Smooth muscle cell of the coronary artery (primary cell): ENCODE measurements at places on chromosomes 7 and 10. TPM values are rescaled to one million over a fixed set of nuclear protein-coding genes. Genes with fewer than 3 reads are reported as not detected.

PARD3 gene
- 34.9 and 41.4 TPM in 2 replicates for total RNA-seq

ANXA11 gene
- total RNA-seq, result 45.7 and 51.5 TPM in 2 replicates

ACTR3C gene
- 0.12 and 0.15 TPM in 2 replicates for total RNA-seq

ZNF679 gene
- total RNA-seq, result not detected in 2 replicates

SCIN gene
- 0.23 and 0.75 TPM in 2 replicates for total RNA-seq

ITGA8 gene
- total RNA-seq, result 1.5 and 17.6 TPM in 2 replicates

HOXA5 gene
- not detected in 2 replicates for total RNA-seq

MMD2 gene
- total RNA-seq, result not detected in 2 replicates

ADAM8 gene
- 0.60 and 2.0 TPM in 2 replicates for total RNA-seq

RET gene
- total RNA-seq, result 0.59 TPM in 1 of 2 replicates, not detected in the other

SDK1 gene
- under 0.01 and 1.8 TPM in 2 replicates for total RNA-seq

VPS41 gene
- total RNA-seq, result 57.7 and 84.1 TPM in 2 replicates

DOCK4 gene
- 8.4 and 15.0 TPM in 2 replicates for total RNA-seq

CRTAC1 gene
- 0.08 and 0.12 TPM in 2 replicates for total RNA-seq

DNAJC12 gene
- 0.70 and 3.0 TPM in 2 replicates for total RNA-seq

DGKI gene
- total RNA-seq, result 1.4 and 2.9 TPM in 2 replicates

ZC3HAV1 gene
- 16.8 and 17.5 TPM in 2 replicates for total RNA-seq

ALOX5 gene
- not detected in 2 replicates for total RNA-seq

FXYD4 gene
- total RNA-seq, result not detected in 2 replicates

AQP1 gene
- 22.2 and 62.1 TPM in 2 replicates for total RNA-seq

AGAP9 gene
- total RNA-seq, result 1.4 and 2.3 TPM in 2 replicates

ABCB8 gene
- 17.1 and 24.2 TPM in 2 replicates for total RNA-seq

NFE2L3 gene
- 0.12 and 3.2 TPM in 2 replicates for total RNA-seq

INMT gene
- total RNA-seq, result 87.2 and 104 TPM in 2 replicates

BHLHA15 gene
- 0.38 TPM in 1 of 2 replicates, not detected in the other for total RNA-seq

HSPA12A gene
- total RNA-seq, result 0.90 and 15.7 TPM in 2 replicates

COBL gene
- under 0.01 TPM in 1 of 2 replicates, not detected in the other for total RNA-seq

SAP25 gene
- total RNA-seq, result 0.08 TPM in 1 of 2 replicates, not detected in the other

CTNNA3 gene
- total RNA-seq, result not detected in 2 replicates

RNF32 gene
- 0.23 and 0.98 TPM in 2 replicates for total RNA-seq
